Heart right ventricle (tissue), 16 donors: ENCODE measurements at places on chromosomes 5 and 9. TPM values are rescaled to one million over a fixed set of nuclear protein-coding genes. Genes with fewer than 3 reads are reported as not detected.

- no peak for DNase-seq
These were observed 2.5 kb downstream of the DIPK1B start for GRCh38 chr9:136714893-136715274.

DNA sequence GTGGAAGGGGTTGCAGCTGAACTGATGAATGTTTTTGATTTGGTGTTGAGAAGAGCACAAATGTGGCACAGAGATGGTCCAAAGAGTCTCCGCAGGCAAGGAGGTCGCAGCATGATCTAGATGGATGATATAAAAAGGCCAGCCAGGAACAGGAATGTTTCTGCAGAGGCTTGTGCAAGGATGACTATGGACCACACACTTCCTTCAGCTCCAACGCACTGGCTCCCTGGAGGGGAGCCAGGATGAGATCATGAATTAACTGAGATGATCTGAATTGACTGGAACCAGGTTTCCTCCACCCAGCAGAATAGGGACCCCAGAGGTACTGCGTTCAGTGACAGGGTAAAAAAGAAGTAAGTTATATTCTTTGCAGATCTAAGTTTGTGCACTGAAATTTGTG lies 89.0 kb downstream of the ARSB start:
- no peak for DNase-seq

DNA sequence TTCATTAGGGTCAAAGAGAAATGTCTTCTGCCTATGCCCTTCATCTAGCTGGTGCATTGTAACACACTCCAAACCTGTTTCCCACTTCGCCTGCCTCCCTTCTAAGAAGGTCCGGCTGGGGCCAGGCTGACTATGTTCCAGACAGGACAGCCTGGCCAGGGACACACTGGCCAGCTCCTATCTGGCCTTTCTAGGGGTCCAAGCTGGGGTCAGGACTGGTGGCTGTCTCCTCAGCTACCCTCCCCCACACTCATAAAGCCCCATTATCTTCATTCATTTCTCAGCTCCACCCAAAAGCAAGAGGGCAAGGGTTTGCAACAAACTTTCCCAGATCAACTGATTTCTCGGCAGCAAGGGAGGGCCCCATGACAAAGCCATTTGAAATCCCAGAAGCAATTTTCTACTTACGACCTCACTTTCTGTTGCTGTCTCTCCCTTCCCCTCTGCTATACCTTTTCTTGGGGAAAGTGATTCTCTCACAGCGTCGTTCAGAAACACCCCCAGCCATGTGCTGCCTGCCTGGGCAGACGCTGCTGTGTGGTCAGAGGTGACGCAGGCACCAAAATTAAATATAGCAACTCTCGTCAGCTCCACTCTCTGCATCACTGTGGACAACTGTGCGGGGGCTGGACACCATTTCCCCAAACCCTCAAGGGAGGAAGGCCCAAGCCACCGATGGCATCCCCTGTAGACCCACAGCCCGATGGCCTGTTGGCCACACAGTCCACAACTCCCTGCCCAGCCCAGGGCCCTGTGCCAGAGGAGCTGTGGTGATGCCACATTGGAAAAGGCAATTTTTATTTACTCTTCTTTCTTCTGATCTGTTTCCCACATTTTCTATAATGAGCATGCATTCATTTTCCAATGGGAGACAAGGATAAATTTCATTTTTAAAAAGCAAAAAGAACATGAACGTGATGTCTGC lies 6.1 kb downstream of the IL13 start:
- DNase-seq, result no peak

The PDE8B gene
- 0.60 TPM for total RNA-seq

GRCh38 chr9:93111001-93111370 lies 15.0 kb downstream of the CARD19 start:
- no peak for DNase-seq

- peak; percentile 56 for DNase-seq
These were observed 857 bp downstream of the ADAM19 start for GRCh38 chr5:157574456-157575380.

DNA sequence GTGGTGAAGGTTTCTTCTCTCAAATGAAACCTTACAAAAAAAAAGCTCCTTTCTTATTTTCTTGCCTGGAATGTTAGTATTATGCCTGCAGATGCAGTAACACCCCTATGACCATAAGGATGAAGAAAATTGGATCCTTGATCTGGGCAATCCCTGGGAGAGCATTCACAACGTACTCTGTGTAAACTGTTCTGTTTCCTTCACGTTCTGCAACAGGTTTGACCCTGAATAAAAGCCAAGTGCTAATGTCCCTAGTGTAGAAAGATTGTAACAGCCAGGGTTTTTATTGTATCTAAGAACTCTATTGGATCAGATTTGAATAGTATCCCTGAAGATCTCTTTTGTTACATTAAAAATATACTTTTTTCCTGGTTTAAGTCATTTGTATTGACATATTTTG lies 1639.6 kb upstream of the ACO1 start:
- no peak for DNase-seq

DNA sequence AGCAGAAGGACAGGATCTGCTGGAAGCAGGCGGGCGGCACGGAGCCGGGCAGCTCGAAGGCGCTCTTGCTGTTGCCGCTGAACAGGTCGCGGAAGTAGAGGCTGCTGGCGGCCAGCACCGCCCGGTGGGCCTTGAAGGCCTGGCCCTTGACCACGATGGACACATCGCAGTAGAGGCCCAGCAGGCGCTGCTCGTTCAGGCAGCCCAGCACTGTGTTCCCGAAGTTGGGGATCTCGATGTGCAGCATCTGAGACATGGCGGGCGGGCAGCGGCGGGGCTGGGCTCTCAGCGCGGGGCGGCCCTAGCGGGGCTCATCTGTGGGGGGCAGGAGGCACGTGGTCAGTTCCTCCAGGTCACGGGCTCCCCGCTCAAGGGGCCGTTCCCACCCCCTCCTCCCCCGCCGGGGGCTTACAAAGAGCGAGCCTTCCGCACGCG lies 44.8 kb downstream of the NACC2 start:
- no peak for DNase-seq
